ENCODE measurements at places on chromosomes 12 and 14. TPM values are rescaled to one million over a fixed set of nuclear protein-coding genes. Genes with fewer than 3 reads are reported as not detected.
A peak's percentile ranks its signal among the peaks of the same experiment; 100 is the strongest.

GRCh38 chr12:116320791-116321217 is 43.3 kb upstream of the MED13L start:
- peak; percentile 15 for DNase-seq

DNA sequence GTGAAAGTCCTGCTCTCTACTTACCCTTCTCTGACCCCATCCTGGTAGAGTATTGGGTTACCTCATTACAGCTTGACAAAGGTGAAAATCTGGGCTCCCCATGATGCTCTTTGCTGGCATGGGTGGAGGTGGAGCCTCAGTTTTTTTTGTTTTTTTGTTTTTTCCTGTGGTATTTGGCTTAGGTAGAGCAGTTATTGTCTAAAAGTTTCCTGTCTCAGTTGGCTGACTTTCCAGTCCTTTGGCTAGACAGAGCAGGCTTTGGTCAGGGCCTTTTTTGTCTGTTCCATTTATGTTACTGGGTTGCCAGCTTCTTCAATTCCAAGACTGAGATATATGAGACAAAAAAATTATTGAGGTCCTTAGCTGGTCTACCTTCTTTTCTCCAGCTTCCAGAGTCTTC is 163.4 kb downstream of the GALC start:
- no peak for DNase-seq

- no peak for DNase-seq
Measured at GRCh38 chr12:5187136-5187535, 143.5 kb downstream of the KCNA5 start.

DNA sequence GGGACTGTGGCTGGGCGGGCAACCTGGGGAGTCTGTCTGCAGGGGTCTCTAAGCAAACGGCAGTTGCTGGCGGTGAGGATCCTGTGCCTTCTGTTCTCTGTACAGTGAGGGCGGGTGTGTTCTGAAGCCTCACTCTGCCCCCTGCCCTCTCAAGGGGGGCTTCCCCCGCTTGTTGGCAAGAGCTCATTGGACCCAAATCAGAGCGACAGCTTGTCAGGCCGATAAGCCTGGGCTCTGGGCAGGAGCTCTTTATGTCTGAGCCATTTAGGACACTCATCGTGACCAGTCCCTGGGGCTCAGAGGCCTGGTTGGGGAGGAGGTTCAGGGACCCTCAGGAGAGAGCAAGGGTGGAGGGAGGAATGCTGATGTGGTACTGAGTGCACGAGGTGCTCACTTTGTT is 136.0 kb downstream of the TSPAN9 start:
- no peak for DNase-seq

RPS26 gene
- total RNA-seq: 199 TPM

OAS1 gene
- total RNA-seq: 30.7 TPM

All from dermis blood vessel endothelial cell (primary cell).